Stimulated activated CD8-positive, alpha-beta memory T cell treated with anti-CD3 and anti-CD28 coated beads, Interleukin-2, amount 100 ng/mL, for 1 hour (primary cell): ENCODE measurements at places on chromosomes 2 and 18.

DNA sequence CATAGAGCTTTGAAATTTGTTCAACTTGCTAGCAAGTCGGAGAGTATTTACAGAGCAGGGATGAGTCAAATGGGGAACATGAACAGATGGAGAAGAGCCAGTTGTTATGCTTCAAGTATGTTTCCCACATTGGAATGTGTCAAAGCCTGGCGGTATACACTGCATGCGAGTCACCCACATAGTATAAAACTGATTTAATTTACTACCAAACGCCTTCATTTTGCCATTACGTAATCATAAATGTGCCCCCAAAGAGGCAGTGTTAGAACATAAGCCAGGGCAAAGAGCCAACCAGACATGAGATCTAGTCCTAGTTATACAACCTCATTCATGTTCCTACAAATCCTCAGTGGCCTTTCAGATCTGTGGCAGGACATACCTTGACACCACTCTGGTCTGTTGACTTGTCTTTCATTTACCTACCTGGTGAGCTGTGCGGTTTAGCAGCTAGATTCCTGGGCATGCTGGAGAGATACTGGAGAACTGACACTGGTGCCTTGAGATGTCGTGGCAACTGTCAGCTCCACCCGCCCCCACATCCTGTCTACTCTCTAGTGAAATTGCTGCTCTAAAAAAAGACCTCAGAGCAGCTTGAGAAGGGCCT lies 21.7 kb upstream of the NRP2 start:
- no peak for DNase-seq

GRCh38 chr2:357811-358210 lies 69.9 kb upstream of the ALKAL2 start:
- DNase-seq: no peak

- DNase-seq: no peak
Observed at GRCh38 chr2:105573910-105574655, 170.6 kb upstream of the NCK2 start.

DNA sequence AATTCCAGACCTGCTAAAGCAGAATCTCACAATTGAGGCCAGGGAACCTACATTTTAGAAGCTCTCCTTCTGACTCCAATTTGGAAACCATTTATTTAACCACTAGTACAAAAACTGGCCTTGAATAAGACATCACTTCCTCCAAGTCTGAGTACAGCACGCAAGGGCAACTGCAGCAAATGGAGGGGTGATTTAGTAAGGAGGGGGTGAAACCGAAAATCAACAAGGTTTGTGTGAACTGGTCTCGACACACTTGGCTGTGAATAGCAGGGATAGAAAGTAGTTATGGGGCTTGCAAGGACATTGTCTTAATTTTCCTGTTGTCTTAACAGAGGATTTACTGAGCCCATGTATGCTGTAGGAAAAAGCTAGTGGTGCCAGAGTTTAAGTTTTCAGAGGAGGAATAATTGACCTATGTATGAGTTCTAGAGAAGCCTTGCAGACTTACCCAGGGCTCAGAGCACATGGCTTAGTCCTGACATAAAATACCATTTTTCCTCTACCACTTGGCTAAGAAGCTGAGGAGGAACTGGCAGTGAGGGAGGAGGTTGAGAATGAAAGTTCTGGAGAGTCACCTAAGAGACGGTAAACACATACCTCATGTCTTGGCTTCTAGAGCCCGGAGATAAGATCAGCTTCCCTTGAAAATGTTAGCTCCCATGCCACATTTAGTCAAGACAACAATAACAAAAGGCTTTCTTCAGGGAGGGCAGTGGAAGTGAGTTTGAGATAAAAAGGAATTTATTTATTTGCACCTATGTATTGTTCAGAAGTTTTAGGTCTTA lies 114.8 kb downstream of the SMAD2 start:
- no peak for DNase-seq

- no peak for DNase-seq
Observed at GRCh38 chr2:12661489-12661888, 55.2 kb upstream of the TRIB2 start.

DNA sequence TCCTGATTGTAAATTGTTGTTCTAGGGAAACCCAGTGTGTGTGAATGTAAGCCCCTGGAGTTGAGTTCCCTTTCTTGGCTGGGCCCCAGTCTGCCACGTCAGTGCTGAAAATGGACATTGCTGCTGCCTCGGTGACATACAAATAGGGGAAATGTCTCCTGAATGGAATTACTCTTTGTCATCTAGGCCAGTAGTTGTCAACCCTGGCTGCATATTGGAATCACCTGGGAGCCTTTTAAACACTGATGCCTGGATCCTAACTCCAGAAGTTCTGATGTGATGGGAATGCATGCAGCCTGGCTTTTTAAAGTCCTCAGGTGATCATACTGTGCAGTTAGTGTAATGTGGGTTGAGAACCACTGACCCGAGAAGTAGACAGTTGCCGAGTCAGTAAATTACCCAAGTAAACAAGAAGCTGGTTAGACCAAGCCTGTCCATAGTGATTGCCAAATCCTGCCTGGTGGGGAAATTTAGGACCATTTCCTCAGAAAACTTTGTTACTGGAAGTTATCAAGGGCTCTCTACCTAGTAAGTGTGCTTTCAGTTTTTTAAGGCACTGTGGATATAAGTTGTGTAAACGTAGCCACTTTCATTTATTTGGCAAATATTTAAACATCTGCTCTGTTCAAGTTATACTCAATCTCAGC lies 27.6 kb upstream of the IL1R1 start:
- DNase-seq: no peak

DNA sequence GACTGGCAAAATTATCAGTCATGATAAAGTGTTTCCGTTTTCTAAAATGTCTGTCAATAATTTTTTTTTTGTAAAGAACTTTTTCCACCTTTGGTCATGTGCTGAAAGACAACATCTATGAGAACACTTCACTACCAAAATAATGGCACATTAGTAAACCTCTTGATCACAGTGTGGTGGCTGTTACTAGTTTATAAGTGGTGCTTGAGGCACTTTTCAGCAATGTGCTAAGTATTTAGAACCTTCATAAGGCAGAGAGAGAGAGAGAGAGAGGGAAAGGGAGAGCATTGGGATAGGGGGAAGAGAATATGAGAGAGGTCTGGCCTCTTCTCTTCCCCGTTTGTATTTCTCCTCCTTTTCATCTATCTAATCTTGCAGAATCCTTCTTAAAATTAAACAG lies 1.1 kb upstream of the NYAP2 start:
- DNase-seq: no peak

DNA sequence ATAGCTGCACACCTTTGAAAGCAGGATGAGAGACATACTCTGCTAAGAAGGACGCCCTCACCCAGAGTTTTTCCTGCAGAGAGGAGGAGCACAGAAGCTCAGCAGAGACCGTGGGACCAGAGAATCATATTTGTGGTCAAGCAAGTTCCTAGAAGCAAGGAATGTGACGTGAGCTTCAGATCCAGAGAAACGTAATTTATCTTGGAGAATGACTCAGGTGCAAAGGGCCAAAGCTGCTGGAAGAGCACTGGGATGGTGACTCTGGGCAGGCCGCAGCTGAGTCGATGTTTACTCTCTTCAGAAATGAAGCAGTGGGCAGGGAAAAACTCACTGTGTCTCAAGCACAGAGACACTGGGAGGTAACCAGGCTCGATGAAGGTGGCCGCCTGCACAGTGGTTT lies 50.1 kb upstream of the IGFBP2 start:
- no peak for DNase-seq
